ENCODE measurements at places on chromosomes 13 and 19. TPM values are rescaled to one million over a fixed set of nuclear protein-coding genes. Genes with fewer than 3 reads are reported as not detected.
A peak's percentile ranks its signal among the peaks of the same experiment; 100 is the strongest.

DNA sequence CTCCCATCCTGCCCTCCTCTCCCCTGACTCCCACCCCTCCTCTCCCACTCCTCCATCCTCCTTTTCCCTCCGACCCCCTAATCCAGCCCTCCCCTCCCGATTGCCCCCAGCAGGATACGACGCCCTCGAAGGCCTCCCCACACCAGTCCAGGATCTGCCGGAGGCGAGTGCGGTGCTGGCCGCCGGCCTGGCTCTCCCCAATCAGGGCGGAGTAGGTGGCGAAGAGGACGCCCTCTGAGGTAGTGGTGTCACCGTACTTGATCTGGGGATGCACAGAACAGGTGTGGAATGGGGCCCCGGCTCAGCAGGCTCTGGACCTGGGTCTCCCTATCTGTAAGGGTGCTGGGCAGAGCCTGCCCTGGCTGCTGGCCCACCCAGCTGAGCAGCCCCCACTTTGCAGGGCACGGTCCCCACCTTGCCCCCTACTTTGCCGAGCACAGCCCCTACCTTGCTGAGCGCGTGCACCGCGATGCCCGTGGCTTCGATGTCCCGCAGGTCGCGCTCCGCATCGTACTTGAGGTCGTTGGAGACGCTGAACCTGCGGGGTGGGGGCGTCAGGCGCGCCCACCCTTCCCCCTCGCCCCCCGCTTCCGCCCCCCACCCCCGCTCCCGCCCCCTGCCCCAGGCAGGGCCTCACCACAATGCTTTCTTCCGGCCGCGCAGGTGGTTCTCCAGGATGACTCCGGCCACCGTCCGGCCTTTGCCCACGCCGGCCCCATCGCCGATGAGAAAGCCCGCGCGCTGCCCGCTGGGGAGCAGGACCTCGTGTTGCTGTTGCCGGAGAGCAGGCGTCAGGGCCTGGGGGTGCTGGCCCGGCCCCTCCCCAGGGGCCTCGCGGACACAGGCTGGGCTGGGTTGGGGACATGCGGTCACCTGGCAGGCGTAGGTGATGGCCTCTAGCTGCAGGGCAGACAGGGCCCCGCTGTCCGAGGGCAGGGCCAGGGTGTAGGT is 18.5 kb downstream of the GPX4 start:
- DNase-seq = no peak
- H3K4me3 ChIP-seq = no peak overlapping the region
- H3K36me3 ChIP-seq = peaks cover 75% of the 10 kb centered on the region

GRCh38 chr19:6587998-6588507 is 2.9 kb downstream of the CD70 start:
- H3K4me3 ChIP-seq = no peak overlapping the region
- peaks cover 31% of the 10 kb centered on the region for H3K27me3 ChIP-seq
- no peak for DNase-seq
- no peaks in the 10 kb centered on the region for H3K36me3 ChIP-seq
- H3K27ac ChIP-seq = no peak overlapping the region

HPN gene
- total RNA-seq = 0.15 TPM

DNA sequence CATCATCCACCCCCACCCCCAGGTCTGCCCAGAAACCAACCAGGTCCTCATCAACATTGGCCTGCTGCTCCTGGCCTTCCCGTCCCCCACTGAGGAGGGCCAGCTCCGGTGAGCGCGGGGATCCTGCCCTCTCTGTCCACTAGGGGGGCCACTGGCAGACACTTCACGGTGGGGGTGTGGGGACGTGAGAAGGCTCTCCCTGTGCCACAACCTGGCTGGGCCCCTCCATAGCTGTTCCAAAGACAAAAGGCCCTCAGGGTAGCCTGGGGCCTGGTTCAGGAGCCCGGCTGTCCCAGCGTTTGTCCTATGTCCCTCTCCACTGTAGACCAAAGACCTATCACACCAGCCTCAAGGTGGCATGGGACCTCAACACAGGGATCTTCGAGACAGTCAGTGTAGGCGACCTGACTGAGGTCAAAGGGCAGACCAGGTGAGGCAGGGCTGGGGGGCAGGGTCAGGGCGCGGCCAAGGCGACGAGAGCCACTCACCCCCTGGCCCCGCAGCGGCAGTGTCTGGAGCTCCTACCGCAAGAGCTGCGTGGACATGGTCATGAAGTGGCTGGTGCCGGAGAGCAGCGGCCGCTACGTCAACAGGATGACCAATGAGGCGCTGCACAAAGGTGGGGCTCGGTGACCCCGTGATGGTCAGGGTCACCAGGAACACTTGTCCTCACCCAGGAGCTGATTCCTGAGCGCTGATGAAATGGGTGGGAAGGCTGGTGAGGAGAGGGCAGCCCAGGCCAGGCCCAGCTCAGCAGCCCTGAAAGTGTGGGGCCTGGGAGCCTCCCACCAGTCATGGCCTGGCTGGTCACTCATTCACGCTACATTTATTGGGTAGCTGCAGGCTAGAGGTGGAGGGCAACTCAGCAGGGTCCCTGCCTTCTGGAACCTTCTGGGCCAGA is 7.9 kb downstream of the DCAF15 start:
- DNase-seq = no peak
- peaks cover 45% of the 10 kb centered on the region for H3K36me3 ChIP-seq
- no peak overlapping the region for H3K27ac ChIP-seq
- no peak overlapping the region for H3K4me3 ChIP-seq
- no peaks in the 10 kb centered on the region for H3K27me3 ChIP-seq
- H3K4me1 ChIP-seq = no peaks in the 10 kb centered on the region

- H3K4me3 ChIP-seq = no peak overlapping the region
- no peaks in the 10 kb centered on the region for H3K36me3 ChIP-seq
- no peak for DNase-seq
- H3K27ac ChIP-seq = no peak overlapping the region
- H3K4me1 ChIP-seq = peaks cover 7% of the 10 kb centered on the region
- no peaks in the 10 kb centered on the region for H3K27me3 ChIP-seq
These were observed 6.3 kb upstream of the RFX1 start for GRCh38 chr19:14012378-14012915.

MISP gene
- total RNA-seq = not detected

MYH14 gene
- not detected for total RNA-seq

ZNF568 gene
- total RNA-seq = 20.3 TPM

DNA sequence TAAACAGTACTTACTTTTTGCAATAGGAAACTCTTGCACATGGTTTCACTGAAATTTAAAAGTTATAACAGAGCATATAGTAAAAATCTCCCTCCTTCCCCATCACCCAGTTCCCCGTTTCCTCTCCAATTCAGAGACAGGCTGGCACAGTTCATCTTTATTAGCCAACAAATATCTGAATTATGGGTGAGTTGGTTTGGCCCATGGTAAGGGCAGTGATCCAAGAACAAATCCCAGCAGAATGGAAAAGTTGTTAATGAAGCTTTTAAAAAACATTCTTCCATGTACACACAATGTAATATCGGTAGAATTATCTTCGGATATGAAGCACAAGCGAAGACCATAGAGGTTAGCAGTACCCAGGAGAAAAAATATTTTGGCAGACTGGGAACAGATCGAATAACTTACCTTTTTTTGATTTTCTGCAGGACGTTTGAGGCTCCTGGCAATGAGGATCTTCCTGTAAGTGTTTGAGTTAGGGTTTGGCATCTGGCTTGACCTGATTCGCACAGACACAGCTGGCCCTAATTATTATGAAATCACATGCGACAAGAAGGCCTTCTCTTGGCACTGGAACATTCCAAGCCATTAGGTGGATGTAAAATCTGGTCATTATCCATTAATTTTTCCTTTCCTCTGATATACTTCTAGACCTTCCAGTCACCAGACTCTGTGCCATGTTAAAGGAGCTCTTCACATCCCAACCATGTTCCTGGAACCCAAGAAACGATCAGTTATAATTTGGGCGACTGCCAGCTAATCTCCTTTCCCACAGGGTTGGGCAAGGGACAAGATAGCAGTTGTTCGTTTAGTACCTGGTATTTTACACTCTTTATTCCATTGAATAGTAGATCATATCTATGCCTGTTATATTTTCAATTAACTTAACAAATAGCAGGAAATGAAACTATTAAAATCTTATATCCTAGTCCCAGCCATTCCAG is 139.4 kb upstream of the TSC22D1 start:
- no peak for DNase-seq
- no peak overlapping the region for H3K27ac ChIP-seq
- no peak overlapping the region for H3K4me3 ChIP-seq
- H3K27me3 ChIP-seq = no peaks in the 10 kb centered on the region
- no peaks in the 10 kb centered on the region for H3K36me3 ChIP-seq

DNA sequence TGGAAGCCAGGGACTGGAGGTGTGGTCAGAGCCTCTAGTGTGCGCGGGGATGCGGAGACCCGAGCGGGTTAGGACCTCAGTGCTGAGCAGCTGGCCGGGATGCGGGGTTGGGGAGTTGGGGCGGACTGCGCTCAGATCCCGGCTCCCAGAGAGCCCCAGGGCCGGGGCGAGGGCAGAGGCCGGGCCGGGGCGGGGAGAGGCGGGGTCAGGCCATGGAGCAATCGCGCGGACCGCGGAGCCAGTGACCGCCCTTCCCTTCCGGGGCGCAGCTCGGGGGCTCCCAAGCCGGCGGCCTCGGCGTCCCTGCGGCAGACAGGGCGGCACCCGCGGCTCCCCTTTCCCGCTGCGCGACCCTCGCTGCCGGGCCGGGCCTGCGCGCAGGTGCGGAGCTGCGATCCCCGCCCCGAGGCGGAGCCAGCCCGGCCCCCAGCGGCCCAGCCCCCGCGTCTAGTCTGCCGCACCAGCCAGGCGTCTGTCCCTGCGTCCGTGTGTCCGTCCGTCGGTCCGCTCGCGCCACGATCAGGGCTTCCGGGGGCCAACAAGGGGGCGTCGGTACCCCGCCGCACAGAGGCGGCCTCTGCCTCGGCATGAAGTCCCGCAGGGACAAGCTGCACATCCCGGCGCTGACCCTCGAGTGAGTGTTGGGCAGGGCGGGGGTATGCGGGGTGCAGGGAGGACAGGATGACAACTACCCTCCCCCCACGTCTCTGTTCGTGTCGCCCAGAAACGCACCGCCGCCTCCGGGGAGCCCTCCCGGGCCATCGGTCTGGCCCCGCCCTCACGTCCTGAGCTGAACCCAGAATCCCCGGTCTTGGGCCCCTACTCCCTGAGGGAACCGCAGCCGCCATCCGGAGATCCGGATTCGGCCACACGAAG is 12.4 kb downstream of the MAST3 start:
- peak overlapping the region; percentile 61 for H3K27ac ChIP-seq
- H3K27me3 ChIP-seq = no peaks in the 10 kb centered on the region
- H3K36me3 ChIP-seq = no peaks in the 10 kb centered on the region
- no peak for DNase-seq
- peaks cover 20% of the 10 kb centered on the region for H3K4me1 ChIP-seq

- peak; percentile 80 for DNase-seq
- H3K4me1 ChIP-seq = peaks cover 12% of the 10 kb centered on the region
- H3K4me3 ChIP-seq = peak within 1 kb of the TSS; percentile 61
- peak within 1 kb of the TSS; percentile 72 for H3K27ac ChIP-seq
These were observed at the start of gene CCDC122 for GRCh38 chr13:43878892-43879754. TSS of gene CCDC122 (minus strand) at chr13:43879740. CDS start at chr13:43869376, 10,364 bp downstream.

DNA sequence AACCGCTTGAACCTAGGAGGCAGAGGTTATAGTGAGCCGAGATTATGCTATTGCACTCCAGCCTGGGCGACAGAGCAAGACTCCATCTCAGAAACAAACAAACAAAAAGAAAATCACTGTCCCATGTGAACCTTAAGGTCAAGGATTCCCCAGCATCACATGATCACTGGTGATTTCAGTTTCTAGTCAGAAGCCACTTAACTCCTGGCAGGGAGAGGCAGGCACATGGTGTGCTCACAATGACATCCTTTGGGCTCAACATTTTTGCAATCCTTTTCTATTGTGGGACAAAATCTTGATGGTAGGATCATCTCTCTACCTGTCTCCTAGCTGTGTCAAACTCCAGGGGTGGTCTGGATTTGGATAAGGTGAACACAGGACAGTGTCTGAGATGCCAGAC is 12.1 kb downstream of the AKAP8 start:
- H3K4me1 ChIP-seq = no peaks in the 10 kb centered on the region
- DNase-seq = no peak
- H3K4me3 ChIP-seq = no peak overlapping the region

DNA sequence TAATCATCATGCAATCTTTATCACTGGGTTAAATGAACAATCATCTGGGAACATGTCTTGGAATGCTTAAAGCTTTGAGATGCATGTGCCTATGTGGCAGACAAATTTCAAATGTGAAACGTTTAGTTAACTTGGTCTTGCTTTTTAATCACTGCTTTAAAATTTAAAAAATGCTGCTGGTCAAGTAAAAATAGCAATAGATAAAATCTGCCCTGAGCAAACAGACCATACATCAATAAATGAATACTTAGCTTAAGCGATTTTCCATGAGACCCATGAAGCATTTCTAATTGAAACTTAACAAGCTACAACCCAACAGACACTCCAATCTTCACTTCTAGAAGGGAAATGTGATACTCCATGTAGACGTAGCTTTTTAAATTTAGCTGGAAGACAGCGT is 1.9 kb upstream of the KL start:
- H3K4me1 ChIP-seq = peaks cover 6% of the 10 kb centered on the region
- peaks cover 16% of the 10 kb centered on the region for H3K27me3 ChIP-seq
- no peak for DNase-seq
- no peak overlapping the region for H3K4me3 ChIP-seq
- H3K27ac ChIP-seq = no peak overlapping the region
- no peaks in the 10 kb centered on the region for H3K36me3 ChIP-seq

DNA sequence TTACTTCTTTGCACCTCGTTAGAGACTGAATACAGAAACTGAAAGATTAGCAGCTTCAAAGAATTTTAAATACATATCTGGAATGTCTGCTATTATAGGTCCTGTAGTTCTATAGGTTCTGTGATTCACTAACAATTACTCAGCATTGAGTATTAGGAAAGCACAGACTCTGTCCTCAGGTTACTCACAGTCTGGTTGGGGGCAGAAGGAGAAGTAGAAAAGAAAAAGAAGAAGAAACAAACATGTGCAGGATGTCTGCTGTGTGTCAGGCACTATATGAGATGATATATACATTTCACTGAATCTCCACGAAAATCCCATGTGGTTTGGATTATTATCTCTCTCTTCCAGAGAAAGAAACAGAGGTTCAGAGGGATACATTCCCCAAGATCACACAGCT is 40.1 kb downstream of the SERTM1 start:
- no peaks in the 10 kb centered on the region for H3K27me3 ChIP-seq
- H3K4me1 ChIP-seq = no peaks in the 10 kb centered on the region
- H3K36me3 ChIP-seq = no peaks in the 10 kb centered on the region
- no peak overlapping the region for H3K27ac ChIP-seq

DNA sequence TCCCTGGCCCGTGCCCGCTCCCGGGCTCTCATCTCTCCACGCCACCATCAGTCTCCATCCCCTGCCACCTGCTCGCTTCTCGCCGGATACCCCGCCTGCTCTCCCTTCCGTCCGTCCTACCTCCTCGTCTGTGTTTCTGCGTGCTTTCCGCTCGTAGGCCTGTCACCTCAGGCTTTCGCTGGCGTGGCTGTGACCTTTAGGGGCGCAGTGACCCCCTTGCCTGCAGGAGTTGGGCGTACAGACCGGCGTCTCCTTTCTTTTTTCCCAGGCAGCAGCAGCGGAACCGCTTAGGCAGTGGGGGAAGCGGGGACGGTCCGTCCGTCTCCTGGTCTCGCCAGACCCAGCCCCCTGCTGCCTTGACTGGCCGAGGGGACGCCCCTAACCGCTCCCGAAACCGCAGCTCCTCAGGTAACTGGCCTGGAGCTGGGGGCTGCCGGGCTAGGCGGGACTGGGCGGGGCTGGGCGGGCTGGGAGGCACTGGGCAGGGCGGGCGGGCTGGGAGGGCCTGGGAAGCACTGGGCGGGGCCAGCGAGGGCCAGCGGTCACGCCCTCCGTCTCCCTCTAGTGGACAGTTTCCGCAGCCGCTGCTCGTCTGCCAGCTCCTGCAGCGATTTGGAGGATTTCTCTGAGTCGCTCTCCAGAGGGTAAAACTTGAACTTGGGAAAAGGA is 6.3 kb downstream of the PGLYRP1 start:
- H3K36me3 ChIP-seq = no peaks in the 10 kb centered on the region
- peak overlapping the region; percentile 76 for H3K4me3 ChIP-seq
- peak; percentile 69 for DNase-seq

GRCh38 chr19:40811478-40812341 is 12.7 kb downstream of the EGLN2 start:
- no peak for DNase-seq
- H3K4me1 ChIP-seq = peaks cover 54% of the 10 kb centered on the region
- H3K27me3 ChIP-seq = no peaks in the 10 kb centered on the region
- H3K27ac ChIP-seq = peak overlapping the region; percentile 38
- H3K4me3 ChIP-seq = peak overlapping the region; percentile 41

Data from CD4-positive, alpha-beta memory T cell (primary cell).